ENCODE measurements at places on chromosomes 2 and 18. TPM values are rescaled to one million over a fixed set of nuclear protein-coding genes. Genes with fewer than 3 reads are reported as not detected.
A peak's percentile ranks its signal among the peaks of the same experiment; 100 is the strongest.

DNA sequence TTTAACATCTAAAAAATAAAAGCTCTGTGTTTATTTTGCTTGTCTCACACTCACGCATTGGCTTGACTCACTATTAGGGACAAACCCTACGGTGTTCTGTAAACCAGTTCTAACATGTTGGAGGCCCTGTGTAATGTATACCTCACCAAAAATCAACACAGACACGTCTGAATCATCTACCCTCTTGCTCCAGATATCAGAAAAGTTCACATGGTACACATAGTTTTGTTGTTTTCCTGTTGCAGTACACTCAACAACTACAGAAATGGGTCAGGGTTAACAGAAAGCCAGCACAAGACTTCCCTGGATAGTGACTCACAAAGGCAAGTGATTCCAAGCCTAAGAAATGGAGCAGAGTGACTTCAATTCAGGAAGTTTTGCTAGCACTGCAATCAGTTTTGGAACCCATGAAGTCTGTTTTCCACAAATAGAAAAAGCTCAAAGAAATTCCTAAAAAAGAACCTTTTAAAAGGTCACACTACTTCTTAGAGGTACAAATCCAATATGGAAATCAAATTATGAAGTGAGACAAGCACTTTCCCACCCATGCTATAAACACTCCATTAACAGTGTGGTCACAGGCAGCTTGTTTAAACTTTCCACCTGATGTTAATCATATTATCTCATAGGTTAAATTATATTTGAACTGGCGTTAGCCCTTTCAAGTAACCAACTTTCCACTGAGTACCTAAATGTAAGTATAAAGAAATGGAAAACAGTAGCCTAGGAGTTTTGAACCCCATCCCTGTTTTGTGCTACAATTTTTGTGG, 87.4 kb downstream of the GAREM1 start:
- no peak for DNase-seq

- peak; percentile 86 for DNase-seq
Observed at GRCh38 chr2:71466301-71467179, 13.2 kb downstream of the DYSF start.

DNA sequence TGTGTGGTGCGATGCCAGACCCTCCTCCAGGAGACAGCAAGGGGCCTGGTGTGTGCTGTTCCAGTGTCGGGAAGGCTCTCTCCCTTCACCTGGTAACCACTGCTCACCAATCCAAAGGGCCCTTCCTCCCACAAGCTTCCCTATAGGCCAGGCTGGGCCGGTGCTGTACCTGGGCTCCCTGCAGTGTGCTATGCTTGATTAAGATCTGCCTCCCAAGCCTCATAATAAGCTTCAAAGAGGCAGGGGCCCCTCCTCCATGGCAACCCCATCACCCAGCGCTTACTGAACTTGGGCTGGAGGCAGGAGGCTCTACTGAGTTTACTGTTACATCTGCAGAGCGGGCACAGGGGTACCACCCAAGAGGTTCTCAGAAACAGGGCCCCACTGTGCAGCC, 4.5 kb upstream of the MAL start:
- no peak for DNase-seq

- DNase-seq = no peak
Observed at GRCh38 chr2:166410828-166411472, 35.2 kb upstream of the SCN9A start.

- no peak for DNase-seq
Observed at GRCh38 chr2:202178346-202178958, 59.9 kb downstream of the SUMO1 start.

- DNase-seq = no peak
Observed at GRCh38 chr2:214565246-214565645, 154.4 kb downstream of the VWC2L start.

DNA sequence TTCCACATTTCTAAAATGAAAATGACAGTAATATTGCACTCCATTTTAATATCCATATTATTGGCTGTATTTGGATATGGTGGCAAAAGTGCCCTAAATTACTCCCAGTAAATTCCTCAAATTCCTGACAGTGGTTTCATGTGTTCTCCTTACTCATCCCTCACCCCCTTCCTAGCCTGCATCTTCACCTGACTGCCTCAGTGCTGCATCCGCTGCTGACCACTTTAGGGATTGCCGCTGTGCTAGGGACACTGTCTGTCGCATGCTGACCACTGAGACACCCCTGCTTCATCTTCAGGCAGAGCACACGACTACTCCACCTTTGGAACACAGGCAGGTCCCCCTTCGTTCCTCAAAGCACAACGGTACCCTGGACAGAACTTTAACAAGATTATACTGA, 32.6 kb downstream of the DSEL start:
- no peak for DNase-seq

GRCh38 chr2:20049637-20050036, 1.8 kb downstream of the LAPTM4A start:
- no peak for DNase-seq

- no peak for DNase-seq
Observed at GRCh38 chr2:224377751-224378700, 23.9 kb downstream of the FAM124B start.

GRCh38 chr2:36589230-36589630, 8.7 kb downstream of the FEZ2 start:
- DNase-seq = no peak

- DNase-seq = no peak
Observed at GRCh38 chr2:139850254-139850890, 1070.2 kb upstream of the NXPH2 start.

GRCh38 chr2:195352581-195352980, 304.4 kb upstream of the SLC39A10 start:
- DNase-seq = no peak

DNA sequence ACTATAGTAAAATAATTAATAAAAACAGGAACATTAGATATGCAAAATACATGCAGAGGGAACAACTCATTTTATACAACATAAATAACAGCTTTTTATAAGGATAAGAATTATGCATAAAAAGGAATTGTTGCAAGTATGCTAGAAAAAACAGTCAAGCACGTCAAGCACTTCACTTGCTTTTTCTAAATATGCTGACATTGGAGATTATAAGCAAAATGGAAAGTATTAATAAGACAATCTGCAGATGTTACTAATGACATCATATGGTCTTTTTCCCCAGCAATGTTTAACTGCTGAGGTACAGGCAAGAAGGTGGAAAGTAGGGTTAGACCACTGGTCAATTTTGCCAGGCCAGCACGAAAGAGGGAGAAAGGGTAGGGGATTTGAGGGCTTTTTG, 111.7 kb downstream of the HIBCH start:
- no peak for DNase-seq

DNA sequence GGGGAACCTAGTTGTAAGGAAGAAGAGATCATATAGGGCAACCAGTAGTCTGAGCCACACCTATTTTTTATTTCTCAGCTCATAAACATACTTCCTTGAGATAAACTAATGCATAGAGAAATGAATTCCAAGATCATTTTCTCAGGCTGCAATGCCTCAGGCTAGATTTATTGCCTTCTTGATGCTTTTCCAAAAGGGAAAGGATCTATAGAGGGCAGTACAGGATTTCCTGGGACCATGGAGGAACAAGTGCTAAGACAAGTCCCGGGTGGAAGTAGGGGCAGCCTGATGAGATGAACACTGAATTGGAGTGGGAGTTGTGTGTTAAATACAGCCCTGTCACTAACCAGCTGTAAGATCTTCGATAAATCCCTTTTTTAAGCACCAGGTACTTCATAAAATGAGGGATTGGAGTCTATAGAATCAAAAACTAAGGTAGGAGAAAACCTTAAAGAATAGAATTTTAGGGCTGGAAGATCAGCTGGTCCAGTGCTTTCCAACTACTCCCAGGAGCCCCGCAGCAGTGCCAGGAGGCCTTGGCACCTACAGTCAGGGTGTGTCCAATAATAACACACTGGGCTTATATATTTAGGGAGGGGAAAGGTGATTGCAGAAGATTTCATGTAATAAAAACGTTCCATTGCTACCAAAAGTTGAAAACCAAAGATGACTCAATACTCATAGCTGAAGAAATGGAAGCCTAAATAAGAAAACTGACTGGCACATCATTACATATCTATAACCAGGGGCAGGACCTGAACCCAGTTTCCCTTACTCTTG, 58.1 kb downstream of the SERTAD2 start:
- no peak for DNase-seq

DNA sequence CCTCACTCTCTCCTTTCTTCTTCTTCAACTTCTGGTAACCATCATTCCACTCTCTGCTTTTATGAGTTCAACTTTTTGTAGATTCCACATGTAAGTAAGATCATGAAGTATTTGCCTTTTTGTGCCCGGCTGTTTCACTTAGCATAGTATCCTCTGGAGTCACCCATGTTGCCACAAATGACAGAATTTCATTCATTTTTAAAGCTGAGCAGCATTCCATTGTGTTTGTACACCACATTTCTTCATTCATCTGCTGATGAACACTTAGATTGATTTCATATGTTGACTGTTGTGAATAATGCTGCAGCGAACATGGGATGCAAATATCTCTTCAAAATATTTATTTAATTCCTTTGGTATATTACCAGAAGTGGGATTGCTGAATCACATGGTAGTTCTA, 133.6 kb upstream of the ERBB4 start:
- no peak for DNase-seq

DNA sequence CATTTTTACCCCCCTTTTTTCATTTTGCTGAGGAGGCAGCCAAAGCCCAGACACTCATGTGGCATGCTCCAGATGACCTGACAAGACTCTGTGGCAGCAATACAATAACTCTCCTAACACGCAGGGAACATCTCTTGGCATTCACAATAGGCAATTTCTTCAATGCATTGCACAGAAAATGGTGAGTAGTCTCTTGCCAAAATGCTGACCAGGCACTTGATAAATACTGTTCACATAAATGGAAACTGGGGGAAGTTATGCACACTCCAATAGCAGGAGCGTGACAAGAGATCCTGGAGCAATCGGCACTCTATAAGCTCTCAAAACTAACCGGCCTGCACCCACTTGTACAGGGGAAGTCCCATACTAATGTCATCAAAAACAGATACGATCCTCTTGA, 66.3 kb downstream of the NBAS start:
- DNase-seq = no peak

DNA sequence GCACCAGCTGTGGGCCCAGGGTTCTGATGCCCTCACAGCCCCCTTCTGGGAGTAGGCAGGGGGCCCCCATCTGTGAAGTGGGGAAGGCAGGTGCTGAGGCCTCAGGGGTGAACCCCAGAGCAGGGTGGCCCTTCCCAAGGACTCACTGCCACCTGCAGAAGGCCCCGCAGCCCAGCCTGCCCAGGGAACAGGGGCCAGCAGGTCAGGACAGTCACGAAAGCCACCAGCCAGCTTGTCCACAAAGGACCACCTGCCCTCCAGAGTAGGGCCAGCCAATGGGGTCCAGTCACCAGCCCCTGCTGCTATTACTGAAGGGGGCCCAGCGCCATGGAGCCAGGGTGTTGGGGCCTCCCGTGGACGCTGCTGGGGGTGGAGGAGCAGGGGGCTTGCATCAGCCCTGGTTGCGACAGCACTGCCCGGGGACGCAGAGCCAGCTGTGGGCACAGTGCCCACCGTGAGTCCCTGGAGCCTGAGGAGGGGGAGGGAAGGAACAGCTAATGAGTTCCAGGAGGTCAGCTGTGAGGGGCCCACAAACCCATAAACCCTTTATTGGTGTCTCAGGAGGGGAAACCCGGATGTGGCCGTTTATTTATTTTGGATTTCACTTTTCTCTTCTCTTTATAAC, 11.5 kb upstream of the SNED1 start:
- peak; percentile 91 for DNase-seq

SF3B1 gene
- 149 TPM for total RNA-seq

ANKRD30BL gene
- not detected for total RNA-seq

RUFY4 gene
- total RNA-seq = not detected

SPR gene
- total RNA-seq = 23.3 TPM

RNF125 gene
- 1.5 TPM for total RNA-seq

ALPI gene
- total RNA-seq = not detected

STK17B gene
- 2.9 TPM for total RNA-seq
